ENCODE measurements at places on chromosomes 13 and 19.

GRCh38 chr19:46730187-46730586 is 13.3 kb upstream of the PRKD2 start:
- no peak for DNase-seq

DNA sequence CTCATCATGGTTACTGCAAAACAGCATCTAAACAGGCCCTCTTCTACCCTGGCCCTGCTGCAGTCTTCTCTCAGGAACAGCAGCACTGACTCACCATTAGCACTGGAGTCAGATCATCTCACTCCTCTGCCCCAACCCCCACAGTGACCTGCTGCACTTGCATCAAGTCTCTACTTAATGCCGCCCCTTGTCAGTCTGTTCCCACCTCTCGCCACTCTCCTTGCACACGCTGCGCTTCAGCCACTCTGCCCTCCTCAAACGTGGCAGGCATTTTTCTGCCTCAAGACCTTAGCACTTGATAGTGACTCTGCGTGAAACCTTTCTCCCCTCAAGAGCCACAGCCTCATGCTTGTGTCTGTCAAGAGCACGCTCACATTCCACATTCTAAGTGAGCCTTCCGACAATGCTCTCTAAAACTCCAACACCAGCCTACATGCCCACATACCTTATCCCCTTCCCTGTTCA is 22.1 kb downstream of the MIPEP start:
- no peak for DNase-seq

- DNase-seq, result no peak
Observed at GRCh38 chr13:48295271-48295670, 8.3 kb upstream of the RB1 start.

GRCh38 chr19:20124879-20125278 is 42.1 kb upstream of the ZNF486 start:
- DNase-seq, result no peak

- no peak for DNase-seq
Observed at GRCh38 chr13:81480634-81481033, 1139.7 kb upstream of the SPRY2 start.

GRCh38 chr19:810883-811489 is 10.8 kb downstream of the PLPPR3 start:
- DNase-seq, result no peak

DNA sequence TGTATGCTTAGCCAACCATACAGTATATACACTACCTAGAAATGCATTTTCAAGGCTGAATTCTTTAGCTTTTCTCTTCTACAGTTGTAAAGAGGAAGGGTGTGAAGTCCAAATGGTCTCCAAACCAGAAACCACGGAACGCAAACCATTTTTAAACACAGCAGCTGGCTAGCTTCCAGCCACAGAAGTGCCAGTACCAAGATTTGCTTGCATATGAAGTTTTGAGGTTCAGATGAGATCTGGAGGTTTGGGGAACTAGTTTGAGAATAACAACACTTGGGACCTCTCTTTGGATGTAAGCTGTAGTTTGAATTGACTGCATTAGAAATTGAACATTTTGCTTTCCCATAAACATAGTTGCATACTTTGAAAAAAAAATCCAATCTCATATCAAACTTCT is 1243.5 kb downstream of the EFNB2 start:
- DNase-seq, result no peak

- DNase-seq, result no peak
Observed at GRCh38 chr13:108924134-108924533, 294.7 kb downstream of the MYO16 start.

DNA sequence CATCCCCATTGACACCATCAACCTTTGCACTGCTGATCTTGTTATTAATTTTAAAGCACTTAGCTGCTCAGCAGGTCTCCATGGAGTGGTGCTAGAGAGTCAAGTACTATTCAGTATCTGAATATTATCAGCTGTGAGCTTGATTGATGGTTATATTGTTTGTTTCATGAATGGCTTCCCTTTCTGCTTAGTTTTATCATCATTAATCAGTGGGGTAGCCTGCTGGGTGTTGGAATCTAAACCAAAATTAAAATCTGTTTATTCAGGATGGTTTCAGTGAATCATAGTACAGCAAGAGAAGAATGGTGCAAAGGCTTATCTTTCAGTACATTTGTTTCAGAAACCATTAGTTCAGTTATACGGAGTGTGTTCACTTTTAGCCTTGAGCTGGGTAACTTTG is 42.5 kb upstream of the SCEL start:
- DNase-seq, result no peak

DNA sequence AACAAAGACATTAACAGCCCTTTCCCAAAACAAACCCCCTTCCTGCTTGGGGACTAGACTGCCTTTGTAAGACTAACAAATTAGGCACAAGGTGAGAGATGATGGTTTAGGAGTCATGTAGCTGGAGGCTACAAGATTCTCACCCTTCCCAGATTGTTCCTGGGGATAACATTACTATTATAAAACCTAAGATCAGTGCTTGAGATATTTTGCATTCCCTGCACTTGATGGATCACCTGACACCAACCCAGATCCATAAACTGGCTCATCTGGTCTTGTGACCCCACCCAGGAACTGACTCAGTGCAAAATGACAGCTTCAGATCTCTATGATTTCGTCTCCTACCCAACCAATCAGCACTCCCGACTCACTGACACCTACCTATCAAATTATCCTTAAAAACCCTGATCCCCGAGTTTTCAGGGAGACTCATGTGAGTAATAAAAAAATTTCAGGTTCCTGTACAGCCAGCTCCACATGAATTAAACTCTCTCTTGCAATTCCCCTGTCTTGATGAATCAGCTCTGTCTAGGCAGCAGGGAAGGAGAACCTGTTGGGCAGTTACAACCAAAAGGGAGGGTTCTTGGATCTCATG is 2.4 kb upstream of the ZNF616 start:
- DNase-seq, result no peak

DNA sequence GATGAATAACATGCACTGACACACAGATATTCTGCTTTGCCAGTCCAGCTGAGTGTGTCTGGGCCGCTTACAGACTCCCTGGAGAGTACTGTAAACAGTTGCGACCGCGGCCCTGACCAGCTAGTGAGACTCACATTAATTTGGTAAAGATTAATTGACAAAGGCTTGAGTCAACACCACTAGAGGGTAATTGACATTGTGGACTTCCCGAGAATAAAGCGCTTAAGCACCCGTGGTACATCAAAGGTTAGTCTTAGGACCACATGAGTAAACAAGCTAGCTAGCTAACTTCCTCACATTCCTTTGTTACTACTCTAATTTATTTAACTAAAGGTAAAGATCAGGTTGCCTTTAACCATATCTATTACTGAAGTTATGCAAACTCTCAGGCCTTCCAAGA is 624.4 kb upstream of the ARGLU1 start:
- DNase-seq, result no peak

GRCh38 chr19:45376045-45376724 is 5.8 kb upstream of the ERCC2 start:
- no peak for DNase-seq

GRCh38 chr13:102914339-102914930 is 68.6 kb downstream of the ERCC5 start:
- DNase-seq, result no peak

- no peak for DNase-seq
Observed at GRCh38 chr13:19567820-19568534, 6.6 kb upstream of the TPTE2 start.

- no peak for DNase-seq
Observed at GRCh38 chr13:48852911-48853727, 122.6 kb upstream of the FNDC3A start.

DNA sequence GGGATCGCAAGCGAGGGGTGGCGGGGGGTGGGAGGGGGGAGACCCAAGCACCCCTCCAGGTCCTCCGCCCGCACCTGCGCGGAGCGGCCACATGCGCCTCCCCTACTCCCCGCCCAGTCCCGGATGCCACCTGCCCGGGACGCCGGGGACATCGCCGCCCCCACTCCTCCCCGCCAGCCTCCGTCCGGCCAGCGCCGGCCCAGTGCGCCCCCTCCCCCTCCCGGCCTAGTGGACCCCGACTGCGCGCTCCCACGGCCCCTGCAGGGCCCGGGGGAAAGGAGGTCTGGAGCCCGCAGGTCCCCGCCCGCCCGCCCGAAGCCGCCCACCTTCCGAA is 263 bp downstream of the RHPN2 start:
- DNase-seq, result no peak

GRCh38 chr19:55656552-55656951 is 1.7 kb downstream of the U2AF2 start:
- no peak for DNase-seq

DNA sequence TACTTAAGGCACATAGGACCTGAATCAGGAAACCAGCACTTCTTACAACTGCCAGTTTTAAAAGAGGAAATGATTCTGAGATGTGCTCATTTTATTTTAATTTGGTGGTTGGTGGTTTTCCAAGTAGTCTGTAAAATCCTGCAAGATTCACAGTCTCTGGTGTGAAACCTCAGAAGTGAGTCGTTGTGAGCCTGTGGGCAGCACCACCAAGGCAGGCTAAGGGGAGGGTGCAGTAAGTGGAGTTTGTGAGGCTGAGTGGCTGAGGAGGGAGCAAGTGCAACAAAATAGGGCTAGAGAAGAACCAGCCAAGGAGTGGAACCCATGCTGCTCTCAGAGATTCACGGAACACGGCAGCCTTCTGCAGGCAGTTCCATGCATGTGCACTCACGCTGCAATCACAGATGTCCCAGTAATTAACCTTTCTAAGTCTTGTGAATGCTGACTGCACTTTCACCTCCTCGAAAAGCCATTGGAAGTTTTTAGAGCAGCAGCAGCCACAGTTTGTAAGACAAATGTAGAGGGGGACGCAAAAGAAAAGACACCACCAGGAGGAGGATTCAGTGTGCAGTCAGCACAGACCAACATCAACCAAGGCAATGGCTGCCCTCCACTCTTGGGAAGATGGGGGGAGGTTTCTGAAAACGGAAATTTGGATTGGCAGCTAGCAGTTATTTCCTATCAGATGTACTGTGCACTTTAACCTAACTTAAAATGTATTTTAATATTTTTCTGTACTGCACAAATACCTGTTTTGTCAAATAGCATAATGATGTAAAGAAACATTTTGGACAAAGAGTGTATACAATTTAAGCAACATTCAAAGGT is 44.9 kb downstream of the ESD start:
- DNase-seq, result peak; percentile 77

DNA sequence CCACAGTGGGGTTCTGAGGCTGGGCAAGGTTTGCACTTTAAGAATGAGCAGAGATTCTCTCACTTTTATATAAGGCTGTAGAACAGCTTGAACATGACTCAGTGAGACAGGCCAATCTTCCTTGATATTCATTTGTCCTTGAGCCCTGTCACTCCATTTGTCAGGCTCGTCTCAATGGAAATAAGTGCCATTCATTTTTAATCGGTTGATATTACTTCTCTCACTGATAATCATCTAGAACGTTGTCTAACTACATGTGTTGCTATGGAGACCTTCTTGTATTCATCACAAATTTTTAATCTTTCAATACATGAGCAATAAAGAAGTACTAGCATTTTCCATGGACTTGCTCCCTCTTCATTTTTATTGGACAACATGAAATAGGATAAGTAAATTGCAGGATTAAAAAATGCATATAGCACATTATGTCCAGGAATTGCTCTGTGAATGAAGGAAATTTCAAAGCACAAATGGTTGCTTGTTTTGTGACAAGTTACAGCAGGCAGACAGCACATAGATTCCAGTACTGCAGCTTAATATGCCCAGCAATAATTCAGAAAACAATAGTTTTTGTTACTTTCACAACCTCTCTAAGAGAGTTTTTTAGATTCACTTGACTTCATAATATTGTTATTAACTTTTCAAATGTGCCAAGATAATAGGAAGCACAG is 1178.4 kb upstream of the ATXN8OS start:
- DNase-seq, result no peak

- no peak for DNase-seq
Observed at GRCh38 chr13:82344867-82345266, 1537.4 kb downstream of the SLITRK1 start.

DNA sequence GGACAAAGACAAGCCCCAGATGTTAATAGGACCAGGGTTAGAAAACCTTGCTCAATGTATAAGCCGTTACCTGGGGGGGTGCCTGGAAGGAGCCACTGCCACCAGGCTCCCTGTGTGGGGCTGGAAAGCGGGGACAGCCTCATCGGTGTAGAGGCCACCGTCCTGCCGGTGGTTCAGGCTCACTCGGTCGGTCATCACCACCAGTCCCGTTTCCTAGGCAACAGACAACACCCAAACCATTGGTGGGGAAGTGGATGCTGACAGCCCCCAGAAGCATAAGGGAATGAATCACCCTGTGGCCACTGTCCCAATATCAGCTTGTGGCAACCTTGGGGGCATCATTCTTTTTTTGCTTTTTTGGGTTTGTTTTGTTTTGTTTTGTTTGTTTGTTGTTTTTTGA is 55.8 kb downstream of the CPAMD8 start:
- DNase-seq, result no peak

Data from CD4-positive, alpha-beta T cell treated with Interleukin-2 at 100 ng/mL for 4 hours (primary cell).